ENCODE measurements at places on chromosomes 3 and 15.

GRCh38 chr3:36762918-36763849 lies 1.2 kb downstream of the DCLK3 start:
- DNase-seq, result no peak

- DNase-seq, result no peak
These were observed 24.1 kb downstream of the RASGRP1 start for GRCh38 chr15:38540510-38540909.

GRCh38 chr15:93001156-93001555 lies 87.9 kb downstream of the RGMA start:
- no peak for DNase-seq

DNA sequence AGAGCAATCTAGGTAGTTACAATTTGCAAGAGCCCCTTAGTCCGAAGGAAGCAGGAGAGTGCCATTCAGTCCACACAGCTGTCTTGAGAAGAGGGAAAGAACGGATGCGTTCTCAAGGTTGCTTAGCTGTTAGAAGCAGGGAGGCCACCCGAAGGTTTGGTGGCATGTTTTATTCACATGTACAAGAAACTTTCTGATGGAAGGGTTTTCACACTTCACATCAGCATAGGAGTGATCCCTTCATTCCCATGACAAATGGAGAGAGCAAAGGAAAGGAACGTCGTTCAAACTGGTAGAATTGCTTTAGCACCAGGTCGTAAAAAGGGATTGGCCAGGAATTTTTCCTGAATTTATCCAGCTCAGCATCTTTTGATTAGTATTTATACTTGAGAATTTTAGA lies 53.5 kb downstream of the TRIM71 start:
- DNase-seq, result no peak

- DNase-seq, result no peak
These were observed 16.5 kb downstream of the LRRC58 start for GRCh38 chr3:120332646-120333045.
